Midbrain (tissue), 1 donor: ENCODE measurements at places on chromosomes 16 and 17.

- no peak for DNase-seq
Observed at GRCh38 chr17:51948128-51948527, 210.4 kb downstream of the CA10 start.

- DNase-seq: peak; percentile 88
Observed at GRCh38 chr17:50949989-50950877, 84.1 kb upstream of the TOB1 start.

DNA sequence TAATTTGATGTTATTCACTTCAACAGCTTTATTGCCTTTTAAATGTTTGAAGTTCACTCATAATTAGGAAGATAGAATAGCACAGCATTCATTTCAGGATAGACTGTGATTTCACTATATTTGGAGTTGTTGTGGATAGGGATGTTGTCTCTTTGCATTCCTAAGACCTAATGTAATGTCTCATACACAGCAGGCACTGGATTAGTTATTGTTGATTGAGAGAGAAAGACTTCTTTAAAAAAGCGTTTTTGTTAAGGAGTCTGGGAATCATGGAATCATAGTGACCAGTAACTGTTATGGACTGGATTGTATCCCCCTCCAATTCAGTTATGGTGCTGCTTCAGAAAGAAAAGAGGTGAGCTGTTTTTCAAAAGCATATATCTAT, 122.0 kb downstream of the USP22 start:
- no peak for DNase-seq

- no peak for DNase-seq
Observed at GRCh38 chr17:18957831-18958230, 5.9 kb downstream of the SLC5A10 start.

GRCh38 chr17:15971098-15971678, 26.3 kb downstream of the ADORA2B start:
- DNase-seq: no peak

DNA sequence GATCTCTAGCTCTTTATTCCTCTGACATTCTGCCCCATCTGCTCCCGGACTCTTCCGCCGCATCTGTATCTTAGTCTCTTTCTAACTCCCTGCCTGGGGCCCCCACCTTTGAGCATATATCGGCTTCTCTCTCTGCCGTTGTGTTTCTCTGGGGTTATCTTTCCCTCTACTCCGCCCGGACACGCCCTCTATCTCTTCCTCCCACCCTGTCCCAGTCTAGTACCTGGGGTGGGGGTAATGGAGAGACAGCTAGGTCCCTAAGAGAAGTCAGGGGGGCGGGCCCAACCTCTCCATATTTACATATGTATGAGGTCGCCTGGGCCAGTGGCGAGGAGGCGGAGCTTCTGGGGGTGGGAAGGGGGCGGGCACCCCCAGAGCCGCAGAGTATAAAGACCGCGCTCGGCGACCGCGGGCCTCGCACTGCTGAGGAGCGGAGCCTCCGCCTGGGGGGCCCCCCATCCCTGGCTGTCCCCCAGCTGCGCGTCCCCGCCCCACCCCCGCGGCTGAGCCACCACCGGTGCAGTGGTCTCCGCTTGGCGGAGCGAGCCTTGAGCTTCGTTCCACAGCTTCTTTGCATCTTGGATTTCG, at the start of gene ATP1B2:
Gene ATP1B2 (plus strand): TSS at position 418 of the 588 bp plus-strand sequence. CDS start 593 bp downstream, outside the sequence.
- DNase-seq: peak; percentile 72

DNA sequence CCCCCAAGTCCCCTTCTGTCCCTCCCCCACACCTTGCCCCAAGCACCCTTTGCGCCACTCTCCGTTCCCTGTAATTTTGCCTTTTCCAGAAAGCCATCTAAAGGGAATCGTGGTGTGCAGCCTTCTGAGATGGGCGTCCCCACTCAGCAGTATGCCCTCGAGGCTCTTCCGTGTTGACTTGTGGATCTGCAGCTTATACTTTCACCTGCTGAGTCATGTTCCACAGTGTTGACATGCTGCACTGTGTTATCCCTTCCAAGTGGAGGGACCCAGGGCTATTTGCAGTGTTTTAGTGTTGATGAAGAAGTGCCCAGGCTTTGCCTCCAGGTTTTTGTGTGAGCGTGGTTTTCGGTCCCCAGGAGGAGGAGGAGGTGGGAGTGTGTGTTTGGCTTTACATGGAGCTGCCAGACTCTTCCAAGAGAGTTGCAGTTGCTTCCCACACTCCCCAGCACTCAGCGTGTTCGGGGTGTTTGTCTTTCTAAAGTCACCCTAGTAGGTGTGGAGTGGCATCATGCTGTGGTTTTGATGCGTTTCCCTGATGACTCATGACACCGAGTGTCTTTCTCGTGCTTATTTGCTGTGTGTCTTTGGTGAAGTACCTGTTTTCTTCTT, 32.1 kb upstream of the JPT2 start:
- no peak for DNase-seq

DNA sequence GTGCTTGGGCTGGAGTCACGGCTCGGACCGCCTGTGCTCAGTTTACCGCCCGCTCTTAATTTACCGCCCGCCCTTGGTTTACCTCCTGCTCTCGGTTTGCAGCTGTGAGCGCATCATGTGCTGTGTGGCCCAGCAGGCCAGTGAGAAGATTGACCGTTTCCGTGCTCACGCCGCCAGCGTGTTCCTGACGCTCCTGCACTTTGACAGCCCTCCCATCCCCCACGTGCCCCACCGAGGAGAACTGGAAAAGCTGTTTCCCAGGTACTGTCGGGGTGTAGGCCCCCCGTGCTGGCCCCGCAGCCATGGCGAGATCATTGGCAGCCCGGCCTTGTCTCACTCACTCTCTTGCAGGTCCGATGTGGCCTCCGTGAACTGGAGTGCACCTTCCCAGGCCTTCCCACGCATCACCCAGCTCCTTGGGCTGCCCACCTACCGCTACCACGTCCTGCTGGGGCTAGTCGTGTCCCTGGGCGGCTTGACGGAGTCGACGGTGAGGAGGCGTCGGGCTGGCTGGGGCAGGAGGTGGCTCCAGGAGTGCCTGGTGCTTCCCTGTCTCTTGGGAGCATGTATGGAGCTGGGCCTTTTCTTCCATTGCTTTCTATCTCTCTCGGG, 89.3 kb upstream of the ZNF750 start:
- DNase-seq: no peak

DNA sequence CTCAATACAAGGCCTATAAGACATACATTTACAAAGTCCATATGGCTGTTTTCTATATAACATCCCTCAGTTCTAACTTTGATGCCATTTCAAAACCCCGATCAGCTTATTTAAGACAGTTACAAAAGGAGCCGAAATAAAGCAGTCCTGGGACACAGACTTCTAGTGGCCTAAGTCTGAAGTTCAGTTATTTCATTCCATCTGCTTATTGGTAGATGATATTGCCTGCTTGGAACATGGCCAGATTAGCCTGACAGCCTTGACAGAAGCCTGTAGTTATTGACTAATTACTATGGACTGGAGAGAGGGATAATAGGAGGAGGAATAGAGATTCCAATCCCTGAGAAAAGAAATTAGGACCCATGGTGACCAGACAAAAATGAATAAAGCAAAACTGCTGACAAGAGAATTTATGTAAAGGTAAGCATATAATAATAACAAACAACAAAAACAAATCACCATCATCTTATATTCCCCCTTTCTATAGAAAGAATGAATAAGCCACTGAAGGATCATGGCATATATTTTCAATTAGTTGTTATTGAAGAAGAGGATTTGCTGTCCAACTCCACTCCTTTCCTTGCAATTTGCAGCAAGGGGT, 206.3 kb upstream of the TOM1L1 start:
- no peak for DNase-seq

- DNase-seq: no peak
Observed at GRCh38 chr17:21370430-21370829, 5.7 kb upstream of the KCNJ12 start.

DNA sequence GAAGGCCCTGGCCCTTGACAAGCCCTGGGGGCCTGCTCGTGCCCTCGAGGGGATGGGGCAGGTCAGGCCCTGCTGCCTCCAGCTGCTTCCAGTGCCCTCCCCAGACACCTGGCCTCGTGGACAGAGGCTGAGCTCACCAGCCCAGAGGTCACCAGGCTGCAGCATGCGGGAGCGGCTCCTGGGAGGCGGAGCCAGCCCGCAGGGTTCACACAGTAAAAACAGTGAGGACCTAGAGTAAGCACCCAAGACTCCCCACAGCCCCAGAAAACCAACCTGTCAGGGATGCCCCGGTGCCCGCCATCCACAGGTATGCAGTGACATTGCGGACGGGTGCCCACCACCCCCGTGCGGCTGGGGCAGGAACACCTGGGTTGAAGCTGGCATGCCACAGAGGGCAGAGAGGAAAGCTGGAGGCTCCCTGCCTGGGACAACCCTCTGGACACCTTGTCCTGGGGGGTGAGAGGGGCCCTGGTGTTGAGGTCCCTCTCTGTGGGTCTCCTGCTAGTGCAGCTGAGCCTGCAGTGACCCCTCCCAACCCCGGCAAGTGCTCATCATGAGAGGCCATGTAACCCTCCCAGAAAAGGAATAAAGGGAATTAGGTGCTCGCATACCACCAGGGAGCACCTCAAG, 62.1 kb downstream of the LMF1 start:
- DNase-seq: no peak

GRCh38 chr17:81916234-81917001, 1.6 kb downstream of the SIRT7 start:
- DNase-seq: no peak

DNA sequence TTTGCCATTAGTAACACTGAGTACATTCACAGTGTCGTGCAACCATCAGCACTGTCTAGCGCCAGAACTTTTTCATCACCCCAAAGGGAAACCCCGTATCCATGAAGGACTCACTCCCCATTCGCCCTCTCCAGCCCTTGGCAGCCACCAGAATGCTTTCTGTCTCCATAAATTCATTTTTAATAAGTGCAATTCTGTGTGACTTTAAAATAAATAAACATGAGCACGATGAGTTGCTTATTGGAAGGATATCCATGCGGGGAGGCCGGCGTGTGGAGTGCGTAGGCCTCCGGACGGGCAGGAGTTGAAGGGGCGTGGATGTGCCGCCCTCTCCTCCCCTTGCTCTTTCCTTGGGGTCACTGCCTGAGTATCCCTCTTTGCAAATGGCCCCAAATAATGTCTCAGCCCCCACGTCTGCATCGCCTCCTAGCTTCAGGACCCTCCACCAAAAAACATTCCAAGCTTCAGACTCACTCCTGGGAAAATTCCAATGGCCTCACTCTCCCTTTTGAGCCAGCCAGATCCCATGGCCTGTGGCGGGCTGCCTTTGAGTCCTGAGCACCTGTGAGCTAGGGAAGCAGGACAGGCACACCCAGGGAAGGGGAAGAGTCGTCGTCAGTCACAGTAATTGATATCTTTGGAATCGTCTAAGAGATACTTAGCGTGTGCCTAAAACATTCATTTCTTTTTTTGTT, 306.3 kb downstream of the SEC14L1 start:
- DNase-seq: no peak

DNA sequence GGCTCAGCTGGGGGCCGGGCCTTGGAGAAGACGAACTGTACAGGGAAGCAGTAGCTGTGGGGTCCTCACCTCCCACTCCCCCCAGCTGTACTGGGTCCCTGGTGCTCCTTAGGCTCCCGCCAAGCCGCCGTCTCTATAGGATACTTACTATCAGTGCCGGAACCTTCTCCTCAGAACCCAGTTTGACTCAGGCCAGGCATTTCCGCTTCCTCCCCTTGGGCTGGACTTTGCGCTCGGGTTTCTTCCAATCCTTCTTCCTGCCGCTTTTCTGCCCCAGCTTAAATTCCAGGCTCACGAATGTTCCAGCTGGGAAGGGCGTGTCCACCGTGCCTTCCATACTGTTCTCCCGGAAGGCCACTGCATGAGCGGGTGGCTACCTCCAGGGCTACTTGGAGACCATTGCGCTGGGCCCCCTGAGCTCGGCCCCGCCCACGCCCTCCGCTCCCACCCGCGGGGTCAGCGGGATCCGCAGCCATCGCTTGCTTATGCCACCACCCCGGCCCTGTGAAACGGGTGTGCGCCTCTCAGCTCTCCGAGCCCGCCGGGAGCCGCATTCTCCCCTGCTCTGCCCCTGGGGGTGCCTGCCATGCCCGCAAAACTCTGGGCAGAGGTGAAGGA, 1795.9 kb downstream of the TP53TG3F start:
- DNase-seq: no peak

DNA sequence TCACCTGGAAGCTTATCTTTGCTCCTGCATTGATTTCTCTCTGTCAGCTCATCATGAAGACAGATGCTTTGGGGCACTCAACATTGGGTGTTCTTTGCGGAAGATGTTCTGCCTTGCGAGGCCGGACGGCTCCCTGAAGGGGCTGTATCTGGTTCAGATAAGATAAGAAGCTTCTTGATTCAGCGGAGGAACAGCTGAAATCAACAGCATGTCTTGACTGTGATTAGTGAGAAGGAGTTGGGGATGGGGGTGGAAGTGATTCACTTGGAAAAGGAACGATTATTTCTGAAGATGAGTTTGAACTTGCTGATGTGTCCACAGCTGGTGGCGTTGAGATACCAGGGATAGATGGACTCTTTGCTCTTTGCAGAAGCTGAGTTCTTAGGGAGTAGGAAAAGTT, 126.9 kb upstream of the WSCD1 start:
- DNase-seq: no peak

DNA sequence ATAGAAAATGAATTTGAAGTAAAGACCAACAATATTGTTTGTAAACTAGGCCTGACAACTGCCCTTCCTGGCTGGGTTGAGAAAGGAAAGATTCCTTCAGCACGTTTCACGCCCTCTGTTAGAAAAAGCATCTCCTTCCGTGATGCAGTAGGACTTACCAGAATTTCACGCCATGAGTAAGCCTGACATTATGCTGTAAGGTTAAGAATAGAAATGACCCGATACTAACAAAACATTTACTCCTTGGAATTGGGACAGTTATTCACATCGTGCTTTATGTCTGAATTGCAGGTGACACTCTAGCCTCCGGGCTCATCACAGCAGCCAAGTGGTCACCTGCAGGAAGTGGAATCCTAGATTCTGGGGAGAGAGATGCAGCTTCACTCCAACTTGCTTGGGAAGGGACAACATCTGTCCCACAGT, 17.5 kb downstream of the MARCHF10 start:
- DNase-seq: no peak

- no peak for DNase-seq
Observed at GRCh38 chr16:70527315-70527996, 3.8 kb downstream of the SF3B3 start.

DNA sequence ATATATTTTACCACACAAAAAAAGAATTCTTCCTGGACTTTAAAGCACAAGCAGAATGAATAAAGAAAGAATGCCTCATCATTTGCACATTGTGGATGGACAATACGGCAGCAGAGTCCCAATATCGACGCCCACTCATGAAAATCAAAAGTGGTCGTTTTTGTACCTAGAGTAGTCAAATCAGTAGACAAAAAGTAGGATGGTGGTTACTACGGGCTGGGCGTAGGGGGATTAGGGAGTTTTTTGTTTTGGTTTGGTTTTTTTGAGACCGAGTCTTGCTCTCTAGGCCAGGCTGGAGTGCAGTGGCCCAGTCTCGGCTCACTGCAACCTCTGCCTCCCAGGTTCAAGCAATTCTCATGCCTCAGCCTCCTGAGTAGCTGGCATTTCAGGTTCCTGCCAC, 8.6 kb upstream of the CENPV start:
- DNase-seq: no peak

- DNase-seq: no peak
Observed at GRCh38 chr17:68733241-68734176, 132.3 kb upstream of the FAM20A start.
